HT1080 (cell line): ENCODE measurements at places on chromosomes 16 and 17. TPM values are rescaled to one million over a fixed set of nuclear protein-coding genes. Genes with fewer than 3 reads are reported as not detected.

ELAC2 gene
- total RNA-seq = 171 and 218 TPM in 2 replicates

SOX8 gene
- total RNA-seq = not detected in 2 replicates

C17orf78 gene
- total RNA-seq = not detected in 2 replicates

POLR3E gene
- 82.5 and 93.6 TPM in 2 replicates for total RNA-seq

OTOP2 gene
- not detected in 2 replicates for total RNA-seq

RCVRN gene
- total RNA-seq = not detected in 2 replicates

DOC2B gene
- total RNA-seq = not detected in 2 replicates

STX1B gene
- total RNA-seq = 1.0 and 2.1 TPM in 2 replicates

NDEL1 gene
- total RNA-seq = 21.9 and 35.4 TPM in 2 replicates

KRT33A gene
- not detected in 2 replicates for total RNA-seq

DNA sequence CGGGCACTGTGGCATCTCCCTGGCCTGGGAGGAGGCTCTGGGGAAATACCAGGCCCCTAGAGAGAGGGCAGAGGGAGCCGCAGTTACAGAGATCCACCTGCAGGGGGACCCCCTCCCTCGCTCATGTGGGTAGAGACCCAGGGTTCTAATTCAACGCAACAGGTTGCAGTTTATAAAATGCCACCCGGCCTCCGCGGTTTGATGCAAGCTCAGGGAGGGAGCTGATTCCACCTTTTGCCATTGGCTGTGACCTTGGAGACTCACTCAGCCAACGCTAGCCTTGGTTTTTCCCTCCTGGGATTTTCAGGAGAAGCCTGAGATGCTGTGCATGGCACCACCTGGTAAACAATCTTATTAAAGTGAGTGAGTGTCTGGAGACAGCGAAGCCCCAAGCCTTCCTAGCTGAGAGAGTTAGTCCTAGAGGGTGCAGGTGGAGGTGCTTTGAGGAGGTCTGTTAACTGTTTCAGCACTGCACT, 12.1 kb downstream of the TTLL6 start:
- peak; percentile 63 for DNase-seq

DNA sequence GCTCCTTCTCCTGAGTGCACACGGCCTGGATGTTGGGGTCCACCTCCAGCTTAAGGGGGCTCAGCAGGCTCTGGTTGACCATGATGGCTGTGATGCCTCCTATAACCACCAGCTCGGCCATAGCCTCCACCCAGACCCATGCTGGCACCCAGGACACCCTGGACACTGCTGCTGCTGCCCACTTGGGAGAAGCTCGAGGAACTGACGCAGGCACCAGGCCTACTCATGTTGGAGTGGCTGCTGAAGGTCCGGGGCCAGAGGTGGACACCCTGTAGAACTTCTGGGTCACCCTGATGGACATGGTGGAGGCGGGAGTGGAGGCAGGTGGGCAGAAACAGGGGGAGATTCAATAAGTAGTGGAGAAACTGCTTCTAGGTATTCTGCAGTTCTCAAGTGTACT, 28.0 kb downstream of the IKZF3 start:
- DNase-seq = no peak

- no peak for DNase-seq
These were observed 16.2 kb downstream of the SMTNL2 start for GRCh38 chr17:4600563-4600962.

- DNase-seq = no peak
These were observed 13.6 kb downstream of the CDH15 start for GRCh38 chr16:89184933-89185794.

GRCh38 chr16:87702325-87702811, 63.4 kb downstream of the KLHDC4 start:
- no peak for DNase-seq

DNA sequence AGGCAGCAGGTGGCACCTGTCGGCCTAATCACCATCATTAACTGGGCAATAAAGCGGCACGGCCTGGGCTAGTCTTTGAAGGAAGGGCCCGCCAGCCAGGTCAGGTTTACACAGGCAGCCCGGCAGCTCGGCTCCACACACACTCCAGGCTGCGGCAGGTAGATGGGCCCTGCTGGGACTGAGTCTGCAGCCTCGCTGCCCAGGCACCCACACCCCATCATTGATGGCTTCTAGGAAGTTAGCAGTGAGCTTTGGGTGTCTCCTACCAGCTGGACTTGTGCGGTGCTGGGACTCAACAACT, 6.8 kb upstream of the FOXN1 start:
- no peak for DNase-seq

- peak; percentile 10 for DNase-seq
These were observed 145.6 kb downstream of the TMEM132E start for GRCh38 chr17:34725008-34725407.

DNA sequence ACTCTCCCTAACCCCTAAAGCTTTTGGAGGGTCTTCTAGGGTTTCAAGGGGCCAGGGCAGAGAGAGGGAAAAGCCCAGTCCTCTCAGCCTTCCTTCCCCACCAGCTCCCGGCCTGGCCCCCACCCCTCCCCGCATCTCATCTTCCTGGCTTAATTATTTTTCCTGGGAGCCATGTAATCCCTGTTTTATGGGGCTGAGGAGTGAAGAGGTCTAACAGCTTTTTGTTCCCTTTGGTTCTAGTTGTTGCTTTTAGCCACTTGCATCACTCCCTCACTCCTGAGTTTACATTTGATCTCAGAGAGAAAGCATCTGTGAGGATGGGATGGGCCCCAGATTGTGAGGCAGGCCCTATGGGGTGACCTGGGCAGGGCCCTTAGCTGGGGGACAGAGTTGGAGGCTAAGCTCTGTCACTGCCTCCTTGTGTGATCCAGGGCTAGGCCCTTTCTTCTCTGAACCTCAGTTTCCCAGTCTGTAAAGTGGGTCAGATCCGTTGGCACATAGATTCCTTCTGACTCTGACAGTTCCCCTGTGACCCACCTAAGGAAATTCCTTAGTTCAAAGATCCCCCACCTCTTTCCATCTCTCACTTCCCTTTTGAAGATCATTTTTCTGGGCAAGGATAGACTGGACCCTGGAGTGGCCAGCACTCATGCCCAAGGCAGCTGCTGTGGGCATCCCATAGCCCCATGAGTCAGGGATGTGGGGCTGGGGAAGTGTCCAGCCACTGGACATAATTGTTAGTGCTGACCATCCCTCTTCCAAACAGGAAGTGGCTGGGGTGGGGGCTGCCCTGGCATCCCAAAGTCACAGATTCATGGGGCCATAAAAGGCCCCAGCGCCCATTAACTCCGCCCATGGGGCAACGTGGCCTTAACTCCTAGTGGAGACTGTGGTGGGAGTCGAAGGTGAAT, 20.1 kb downstream of the UNC119 start:
- no peak for DNase-seq

DNA sequence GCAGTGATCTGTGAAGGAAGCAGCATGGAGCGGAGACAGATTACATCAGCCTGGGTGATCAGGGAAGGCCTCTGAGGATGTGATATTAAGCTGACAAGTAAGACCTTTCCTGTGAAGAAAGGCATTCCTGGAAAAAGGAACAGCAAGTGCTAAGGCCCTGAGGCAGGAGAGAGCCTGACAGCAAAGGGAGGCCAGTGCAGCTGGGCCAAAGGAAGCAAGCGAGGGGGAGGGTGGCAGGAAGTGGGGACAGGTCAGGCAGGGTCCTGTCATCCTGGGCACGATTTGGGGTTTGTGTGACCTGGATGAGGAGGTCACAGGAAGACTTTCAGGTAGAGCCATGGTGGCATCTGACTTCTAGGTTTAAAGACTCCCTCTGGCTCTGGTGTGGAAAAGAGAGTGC, 12.3 kb downstream of the CPNE2 start:
- DNase-seq = no peak

- DNase-seq = no peak
These were observed 130.3 kb downstream of the ZNF423 start for GRCh38 chr16:49725651-49726050.

DNA sequence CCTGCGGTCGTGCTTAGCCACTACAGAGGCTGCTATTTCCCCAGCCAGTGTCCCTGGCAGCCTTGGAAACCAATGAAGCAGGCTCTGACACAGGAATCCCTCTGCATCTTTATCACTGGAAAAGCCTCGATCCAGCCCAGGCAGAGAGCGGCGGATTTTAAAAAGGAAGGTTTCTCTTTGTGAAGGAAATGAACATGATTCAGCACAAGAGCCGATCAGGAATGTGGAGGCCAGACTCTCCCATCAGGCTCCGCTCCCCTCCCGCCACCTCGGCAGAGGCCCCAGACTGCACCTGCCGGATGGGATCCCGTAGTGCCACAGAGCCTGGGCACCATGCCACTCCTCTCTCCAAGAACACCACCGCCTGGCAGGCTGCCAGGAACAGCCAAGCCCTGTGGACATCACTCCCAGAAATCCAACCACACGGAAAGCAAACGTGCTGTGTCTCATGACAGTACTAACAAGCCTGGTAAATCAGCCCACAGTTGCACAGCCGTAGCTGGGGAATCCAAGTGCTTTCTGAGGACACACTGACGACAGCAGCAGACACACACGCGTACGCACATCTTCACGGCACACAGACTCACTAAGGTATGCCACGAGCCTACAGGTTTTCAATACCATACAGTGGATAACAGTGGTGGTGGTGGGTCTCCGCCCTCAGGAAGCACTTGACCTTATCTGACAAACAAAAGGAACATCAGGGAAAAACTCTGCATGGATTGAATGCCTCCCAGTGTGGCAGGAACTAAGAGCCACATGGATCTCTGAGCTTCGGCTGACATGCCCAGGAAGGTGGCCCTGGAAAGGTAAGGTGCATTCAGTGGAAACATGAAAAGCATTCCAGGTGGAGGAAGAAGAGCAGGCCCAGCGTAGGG, 5.4 kb downstream of the LRRC75A start:
- DNase-seq = peak; percentile 63

- DNase-seq = no peak
These were observed 15.7 kb downstream of the C16orf74 start for GRCh38 chr16:85735225-85735635.

- no peak for DNase-seq
These were observed 39.2 kb upstream of the PRSS54 start for GRCh38 chr16:58333985-58334384.

GRCh38 chr16:84323606-84324005, 28.9 kb downstream of the WFDC1 start:
- no peak for DNase-seq

DNA sequence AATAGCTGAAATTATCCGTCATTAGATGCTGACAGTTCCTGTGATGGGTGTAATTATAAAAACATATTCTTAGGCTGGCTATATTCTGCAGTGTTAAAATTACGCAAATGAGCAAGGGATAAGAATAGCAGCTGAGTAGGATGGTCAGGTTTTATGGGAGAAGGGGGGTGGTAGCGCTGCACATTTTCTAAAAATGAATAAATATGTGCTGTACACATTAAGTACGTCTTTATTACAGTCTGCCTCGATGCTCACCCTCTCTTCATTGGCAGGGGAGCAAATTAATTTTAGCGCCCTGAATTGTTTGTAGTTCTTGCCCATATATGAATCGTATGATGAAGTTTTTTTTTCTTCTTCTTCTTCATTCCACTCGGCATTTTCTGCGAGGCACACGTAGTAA, 244.2 kb downstream of the SNX29 start:
- DNase-seq = no peak

- DNase-seq = no peak
These were observed 591 bp downstream of the NPW start for GRCh38 chr16:2019921-2020831.

- no peak for DNase-seq
These were observed 141.5 kb downstream of the IRF8 start for GRCh38 chr16:86040496-86040895.

- DNase-seq = no peak
These were observed 21.2 kb downstream of the SPHK1 start for GRCh38 chr17:76405607-76405966.

DNA sequence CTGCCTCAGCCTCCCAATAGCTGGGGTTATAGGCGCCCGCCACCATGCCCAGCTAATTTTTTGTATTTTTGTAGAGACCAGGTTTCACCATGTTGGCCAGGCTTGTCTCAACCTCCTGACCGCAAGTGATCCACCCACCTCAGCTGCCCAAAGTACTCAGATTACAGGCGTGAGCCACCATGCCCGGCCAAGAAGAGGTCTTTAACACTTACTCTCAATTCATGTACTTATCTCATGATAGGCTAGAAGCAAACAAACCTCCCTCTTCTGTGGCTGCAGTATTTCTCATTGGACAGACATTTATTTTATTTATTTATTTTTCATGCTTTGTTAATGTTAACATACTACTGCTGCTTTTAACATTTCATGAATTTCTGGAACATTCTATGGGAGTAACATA, 7.0 kb upstream of the NT5C start:
- DNase-seq = no peak

DNA sequence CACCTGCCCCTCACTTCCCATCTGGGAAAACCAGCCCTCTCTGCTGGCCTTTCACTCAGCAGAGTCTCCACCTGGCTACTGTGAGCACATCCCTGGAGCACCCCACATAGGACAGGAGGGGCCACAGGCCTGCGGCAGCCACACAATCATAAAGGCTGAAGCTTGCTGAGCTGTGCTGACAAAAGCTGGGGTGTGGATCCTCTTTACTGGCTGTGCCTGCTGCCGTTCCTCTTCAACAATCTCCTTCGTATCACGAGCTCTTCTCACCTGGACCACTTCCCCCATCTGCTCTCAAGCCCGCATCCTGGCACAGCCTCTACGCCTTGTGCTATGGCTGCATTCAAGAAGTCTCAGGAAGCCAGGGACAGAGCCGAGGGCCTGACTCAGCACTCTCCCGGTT, 86.1 kb downstream of the ZNF778 start:
- DNase-seq = no peak

GRCh38 chr16:81198635-81199034, 39.9 kb upstream of the BCO1 start:
- DNase-seq = no peak

DNA sequence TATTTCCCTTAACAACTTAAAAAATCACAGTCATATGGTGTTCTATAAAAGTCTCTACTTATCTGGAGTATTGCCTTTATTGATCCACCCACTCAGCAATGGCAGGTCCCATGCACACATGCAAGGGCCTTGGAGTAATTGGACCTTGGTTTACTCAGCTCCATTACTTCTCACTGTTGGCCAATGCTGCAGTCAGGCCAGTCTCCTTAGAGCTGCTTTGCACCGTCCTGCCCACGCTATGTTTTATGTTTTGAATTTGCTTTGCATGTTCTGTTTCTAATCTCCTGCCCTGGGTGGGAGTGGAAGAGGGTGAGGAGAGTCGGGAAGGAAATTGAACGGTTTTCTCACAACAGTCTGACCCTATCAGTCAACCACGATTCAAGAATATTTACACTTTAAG, 23.6 kb downstream of the ARHGAP44 start:
- no peak for DNase-seq

GRCh38 chr17:63494300-63494928, 17.6 kb downstream of the ACE start:
- DNase-seq = no peak

- peak; percentile 70 for DNase-seq
These were observed 943 bp downstream of the CNTROB start for GRCh38 chr17:7932949-7933348.
